ENCODE measurements at places on chromosomes 1 and 21.
A peak's percentile ranks its signal among the peaks of the same experiment; 100 is the strongest.

- no peak for DNase-seq
Measured at GRCh38 chr21:31218830-31219608, 125.0 kb downstream of the TIAM1 start.

- no peak for DNase-seq
Measured at GRCh38 chr1:182495693-182496092, 45.7 kb downstream of the RGSL1 start.

GRCh38 chr1:228365271-228366061 is 41.2 kb downstream of the TRIM11 start:
- no peak for DNase-seq

- no peak for DNase-seq
Measured at GRCh38 chr1:5554111-5554510, 438.1 kb downstream of the NPHP4 start.

DNA sequence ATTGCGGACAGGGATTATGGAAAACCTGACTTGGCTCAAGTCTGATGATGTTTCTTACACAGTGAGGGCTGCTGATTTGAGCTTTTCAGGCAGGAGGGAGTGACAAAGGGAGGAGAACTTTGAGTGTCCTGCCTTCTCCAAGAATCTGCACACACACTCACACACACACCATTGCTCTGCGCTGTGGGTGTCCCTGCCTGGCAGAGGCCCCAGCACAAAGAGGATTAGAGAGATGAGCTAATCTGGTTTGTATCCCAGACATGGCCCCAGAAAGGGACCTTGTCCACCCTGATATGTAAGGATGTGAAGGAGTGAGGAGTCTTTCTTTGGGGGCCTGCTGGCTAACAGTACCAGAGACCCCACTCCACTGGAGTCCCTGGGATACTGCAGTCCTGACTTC is 5.9 kb upstream of the WNT2B start:
- no peak for DNase-seq

DNA sequence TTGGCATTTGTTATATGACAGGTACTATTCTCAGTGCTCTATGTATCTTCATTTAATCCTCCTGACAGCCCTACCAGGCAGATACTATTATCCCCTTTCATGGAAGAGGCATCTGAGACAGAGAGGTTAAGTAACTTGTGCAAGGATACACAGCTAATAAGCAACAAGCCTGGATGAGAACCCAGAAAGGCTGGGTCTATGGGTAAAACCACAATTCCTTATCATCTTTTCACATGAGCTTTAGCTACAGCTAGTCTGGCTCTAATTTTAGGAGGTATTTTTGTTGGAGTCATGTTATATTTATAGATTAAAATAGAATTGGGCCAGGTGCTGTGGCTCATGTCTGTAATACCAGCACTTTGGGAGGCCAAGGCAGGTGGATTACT is 27.7 kb downstream of the DNTTIP2 start:
- DNase-seq, result no peak

DNA sequence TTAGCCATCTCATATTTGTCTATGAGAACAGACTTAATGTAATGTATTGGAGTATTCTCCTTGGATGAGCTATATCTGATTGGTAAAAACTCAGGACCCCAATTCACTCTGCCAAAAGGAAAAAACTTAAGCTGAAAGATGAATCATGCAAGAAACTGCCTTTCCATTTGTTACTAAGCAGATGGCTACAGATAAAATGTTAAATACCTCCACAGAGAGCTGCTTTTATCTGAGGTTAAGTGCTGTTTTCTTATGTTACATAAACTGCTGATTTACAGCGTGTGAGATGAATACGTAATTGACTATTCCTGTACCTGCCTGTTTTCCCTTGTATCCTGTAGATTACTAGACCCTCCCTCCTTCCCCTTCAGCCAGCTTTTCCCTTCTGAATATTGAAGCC is 49.3 kb downstream of the CLCA4 start:
- DNase-seq, result no peak

DNA sequence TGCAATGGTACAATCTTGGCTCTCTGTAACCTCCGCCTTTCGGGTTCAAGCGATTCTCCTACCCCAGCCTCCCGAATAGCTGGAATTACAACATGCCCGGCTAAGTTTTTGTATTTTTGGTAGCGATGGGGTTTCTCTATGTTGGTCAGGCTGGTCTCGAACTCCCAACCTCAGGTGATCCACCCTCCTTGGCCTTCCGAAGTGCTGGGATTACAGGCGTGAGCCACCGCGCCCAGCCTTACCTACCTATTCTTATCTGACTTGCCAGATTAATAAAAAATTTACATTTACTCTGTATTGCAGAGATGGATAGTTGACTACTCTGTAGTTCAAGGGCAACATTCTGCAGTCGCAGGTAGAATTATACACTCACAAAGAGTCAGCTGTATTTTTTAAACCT is 359.6 kb downstream of the KCTD3 start:
- no peak for DNase-seq

DNA sequence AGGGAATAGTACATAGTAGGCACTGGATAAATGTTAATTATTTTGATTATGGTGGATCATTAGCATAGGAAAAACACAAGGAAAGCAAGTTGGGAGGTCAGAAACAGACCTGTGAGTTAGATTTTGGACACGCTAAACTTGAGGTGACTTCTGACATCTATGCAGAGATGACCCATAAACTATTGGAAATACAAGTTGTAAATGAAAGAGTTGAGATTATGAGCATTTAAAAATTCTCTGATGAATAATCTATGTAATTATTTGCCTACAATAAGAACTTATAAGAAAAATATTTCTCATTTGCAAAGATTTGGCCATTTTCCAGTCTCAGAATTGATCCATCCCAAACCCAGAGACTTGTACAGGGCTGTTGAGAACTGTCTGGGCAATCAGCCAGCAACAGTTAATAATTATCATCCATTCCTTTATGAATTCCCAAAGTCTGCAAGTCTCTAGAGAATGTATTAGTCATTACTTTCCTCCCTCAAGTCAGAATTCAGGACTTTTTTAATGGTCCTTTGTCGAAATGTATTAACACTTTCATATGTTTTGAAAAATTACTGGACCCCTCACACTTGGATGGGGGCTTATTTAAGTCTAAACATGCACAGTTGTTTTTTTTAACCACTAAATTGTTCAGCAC is 19.4 kb upstream of the SLAMF6 start:
- no peak for DNase-seq

- no peak for DNase-seq
Measured at GRCh38 chr1:16393570-16394521, 26.8 kb downstream of the SZRD1 start.

DNA sequence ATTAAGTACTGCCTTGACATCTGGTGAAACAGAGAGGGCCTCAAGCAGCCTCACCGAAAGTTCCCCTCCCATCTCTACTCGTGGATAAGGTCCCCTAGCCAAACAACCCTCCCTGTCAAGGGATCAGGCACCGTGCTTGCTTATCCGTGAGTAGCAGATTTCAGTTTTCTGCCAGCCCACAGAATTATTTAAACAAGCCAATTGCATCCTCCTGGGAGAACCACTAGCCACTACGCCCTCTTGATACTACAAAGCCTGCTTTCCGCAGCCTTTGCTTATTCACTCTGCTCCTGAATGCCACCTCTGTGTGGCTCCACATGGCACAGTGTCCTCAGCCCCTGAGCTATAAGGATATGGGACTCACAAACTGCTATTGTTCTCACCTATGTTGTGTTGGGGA is 5.9 kb upstream of the TFF2 start:
- no peak for DNase-seq

- peak; percentile 31 for DNase-seq
Measured at GRCh38 chr1:62841587-62842169, 57.7 kb downstream of the ATG4C start.

GRCh38 chr1:22341791-22342605 is 109.7 kb upstream of the ZBTB40 start:
- peak; percentile 61 for DNase-seq

GRCh38 chr1:8089535-8090228 is 63.6 kb upstream of the ERRFI1 start:
- DNase-seq, result no peak

DNA sequence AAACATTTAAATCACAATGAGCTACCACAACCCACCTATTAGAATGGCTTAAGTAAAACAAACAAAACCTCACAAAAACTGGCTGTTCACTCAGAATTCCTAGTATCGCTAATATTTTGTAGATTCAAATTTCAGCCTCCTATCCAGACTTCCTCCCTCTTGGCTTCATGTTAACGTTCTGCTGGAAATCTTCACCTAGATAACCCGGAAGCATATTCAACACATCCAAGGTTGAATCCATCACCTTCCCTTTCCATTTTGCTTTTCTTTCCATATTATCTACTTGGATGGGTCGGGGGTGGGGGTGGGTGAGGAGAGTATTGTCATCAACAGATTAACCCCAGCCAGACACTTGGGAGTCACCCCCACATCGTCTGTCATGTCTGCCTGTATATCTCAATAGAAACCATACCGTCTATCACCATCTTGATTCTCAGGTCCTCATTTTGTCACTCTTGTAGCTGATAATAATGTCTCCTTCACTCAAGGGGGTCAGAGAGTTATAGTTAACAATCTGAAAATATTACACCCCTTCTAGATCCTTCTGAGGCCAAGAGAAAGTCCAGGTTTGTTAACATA is 1.7 kb upstream of the DPH5 start:
- DNase-seq, result no peak

DNA sequence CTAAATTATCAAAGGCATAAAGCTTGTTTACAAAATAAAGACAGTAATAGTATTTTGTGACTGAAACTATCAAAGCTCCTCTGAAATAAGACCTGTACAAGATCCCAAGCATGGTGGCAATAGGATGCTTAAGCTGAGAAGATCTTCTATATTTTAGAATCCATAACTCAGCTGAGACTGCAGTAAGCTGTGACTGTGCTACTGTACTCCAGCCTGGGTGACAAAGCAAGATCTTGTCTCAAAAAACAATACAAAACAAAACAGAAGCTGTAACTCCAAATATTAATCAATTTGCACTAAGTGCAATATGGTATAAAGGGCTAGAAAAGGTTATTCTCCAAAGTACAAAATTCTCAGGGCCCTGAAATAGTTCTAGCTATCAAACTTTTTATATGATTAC is 55.8 kb upstream of the CPLANE2 start:
- DNase-seq, result no peak

- no peak for DNase-seq
Measured at GRCh38 chr1:23643736-23644554, 47.7 kb upstream of the RPL11 start.

DNA sequence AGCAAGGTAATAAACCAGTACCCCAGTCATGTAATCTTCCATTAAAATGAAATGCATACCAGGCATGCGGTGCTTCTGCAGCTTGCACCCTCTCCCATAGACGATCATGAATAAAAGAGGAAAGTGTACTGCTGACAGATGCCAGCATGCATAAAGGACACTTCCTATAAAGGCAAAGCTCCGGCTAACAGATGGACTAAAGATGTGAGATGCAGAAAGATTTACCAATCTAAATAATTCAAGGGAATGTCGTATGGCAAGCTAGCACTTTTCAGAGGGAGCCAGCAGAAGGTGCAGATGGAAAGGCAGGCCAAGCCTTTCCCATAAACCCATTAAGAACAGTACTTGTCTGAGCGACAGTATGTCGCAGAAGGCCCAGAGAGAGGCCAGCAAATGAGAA is 542.0 kb downstream of the NUF2 start:
- no peak for DNase-seq

- no peak for DNase-seq
Measured at GRCh38 chr1:77392486-77392885, 110.7 kb downstream of the AK5 start.

DNA sequence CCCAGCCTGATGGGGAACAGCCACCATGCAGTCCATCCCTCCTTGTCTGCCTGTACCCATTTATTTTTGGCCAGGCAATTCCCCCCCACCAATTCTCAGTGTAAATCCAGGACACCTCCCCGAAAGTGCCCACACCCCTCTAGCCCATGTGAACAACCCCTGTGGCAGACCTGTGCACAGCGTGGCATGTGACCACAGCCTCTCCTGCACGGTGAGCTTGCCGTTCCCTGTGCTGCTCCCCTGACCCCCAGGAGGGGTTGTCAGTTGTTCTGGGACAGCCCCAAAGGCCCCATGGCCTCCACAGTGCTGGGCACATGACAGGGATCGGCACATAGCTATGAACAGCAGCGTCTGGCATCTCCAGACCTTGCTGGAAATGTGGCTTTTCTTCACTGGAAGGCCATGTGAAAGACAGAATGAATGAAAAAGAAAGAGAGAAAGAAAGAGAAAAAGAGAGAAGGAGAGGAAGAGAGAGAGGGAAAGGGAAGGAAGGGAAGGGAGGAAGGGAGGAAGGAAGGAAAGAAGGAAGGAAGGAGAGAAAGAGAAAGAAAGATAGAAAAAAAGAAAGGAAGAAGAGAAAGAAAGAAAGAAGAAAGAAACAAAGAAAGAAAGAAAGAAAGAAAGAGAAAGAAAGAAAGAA is 3.9 kb downstream of the CAPN9 start:
- no peak for DNase-seq

DNA sequence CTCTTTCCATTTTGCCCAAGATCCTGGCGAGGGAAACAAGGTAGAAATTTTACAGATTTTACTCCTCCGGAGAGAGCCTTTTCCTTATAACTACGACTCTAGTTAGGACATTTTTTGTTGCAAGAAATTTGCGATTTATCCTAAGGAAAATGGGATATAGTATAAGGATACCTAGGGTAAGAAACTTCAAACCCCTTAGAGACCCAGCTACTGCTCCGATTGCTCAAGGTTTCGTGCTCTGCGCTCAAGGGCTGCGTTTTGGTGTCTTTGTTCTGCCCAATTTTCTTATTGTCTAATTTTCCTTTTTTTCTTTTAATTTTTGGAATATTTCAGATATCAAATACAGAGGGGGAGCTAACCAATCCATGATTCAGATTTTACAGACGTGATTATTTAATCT is 1.5 kb downstream of the TTC3 start:
- no peak for DNase-seq

DNA sequence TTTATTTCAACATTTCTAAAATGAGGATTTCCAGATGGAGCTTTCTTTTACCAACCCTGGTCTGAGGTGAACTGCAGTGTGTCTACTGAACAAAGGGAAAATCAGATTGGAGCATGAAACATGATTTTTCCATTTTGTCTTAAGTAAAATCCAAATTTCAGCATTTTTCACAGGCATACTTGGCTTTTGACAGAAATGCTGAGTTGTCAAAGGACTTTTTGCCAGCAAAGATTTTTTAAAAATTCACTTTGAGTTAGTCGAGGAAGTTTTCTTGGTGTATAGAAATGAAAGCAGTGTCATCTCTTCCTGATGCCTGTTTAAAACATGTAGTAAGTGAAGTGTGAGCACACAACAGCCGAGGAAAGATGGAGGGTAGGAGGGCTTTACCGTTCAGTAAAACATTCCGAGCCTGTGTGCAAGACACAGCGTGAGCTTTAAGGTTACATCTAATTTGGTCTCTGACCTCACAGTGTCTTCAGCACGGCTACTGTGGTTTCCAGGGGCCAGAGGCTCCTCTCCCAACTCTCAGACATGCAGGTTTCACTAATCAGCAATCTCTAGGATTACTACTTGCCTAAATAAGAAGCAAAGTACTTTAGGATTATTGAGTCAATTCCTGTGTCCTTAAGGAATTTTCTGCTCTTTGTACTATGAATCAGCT is 45.9 kb downstream of the SAMD13 start:
- no peak for DNase-seq

Measured in GM04504 (cell line).